NCI-H460 (cell line): ENCODE measurements at places on chromosomes 13 and 19. TPM values are rescaled to one million over a fixed set of nuclear protein-coding genes. Genes with fewer than 3 reads are reported as not detected.

DNA sequence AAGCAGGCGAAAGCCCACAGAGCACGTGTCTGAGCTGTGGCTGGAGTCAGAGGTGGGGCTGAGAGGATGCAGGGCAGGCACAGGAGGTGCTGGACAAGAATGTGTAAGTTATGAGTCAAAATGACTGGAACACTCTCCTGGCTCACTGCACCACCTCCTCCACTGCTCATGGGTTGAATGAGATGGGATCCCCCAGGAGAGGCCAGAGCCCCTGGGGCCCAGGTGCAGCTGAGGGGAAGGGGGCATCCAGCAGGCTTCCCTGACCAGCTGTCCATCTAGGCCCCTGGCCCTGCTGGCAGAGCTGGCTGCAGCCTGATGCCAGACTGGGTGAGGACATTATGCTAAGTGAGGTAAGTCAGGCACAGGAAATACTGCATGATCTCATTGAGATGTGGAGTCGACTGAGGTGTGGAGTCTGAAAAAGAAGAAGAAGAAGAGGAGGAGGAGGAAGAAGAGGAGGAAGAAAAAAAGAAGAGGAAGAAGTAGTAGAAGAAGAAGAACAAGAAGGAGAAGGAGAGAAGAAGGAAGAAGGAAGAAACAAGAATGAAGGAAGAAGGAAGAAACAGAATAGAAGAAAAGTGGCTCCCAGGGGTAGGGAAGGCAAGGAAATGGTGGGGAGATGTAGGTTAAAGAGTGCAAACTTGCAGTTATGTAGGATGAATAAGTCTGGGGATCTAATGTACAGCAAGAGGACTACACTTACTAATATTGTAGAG, 747.4 kb downstream of the UQCRFS1 start:
- no peak for DNase-seq

Gene ADAMTSL5
- total RNA-seq: 0.57 and 1.0 TPM in 2 replicates

DNA sequence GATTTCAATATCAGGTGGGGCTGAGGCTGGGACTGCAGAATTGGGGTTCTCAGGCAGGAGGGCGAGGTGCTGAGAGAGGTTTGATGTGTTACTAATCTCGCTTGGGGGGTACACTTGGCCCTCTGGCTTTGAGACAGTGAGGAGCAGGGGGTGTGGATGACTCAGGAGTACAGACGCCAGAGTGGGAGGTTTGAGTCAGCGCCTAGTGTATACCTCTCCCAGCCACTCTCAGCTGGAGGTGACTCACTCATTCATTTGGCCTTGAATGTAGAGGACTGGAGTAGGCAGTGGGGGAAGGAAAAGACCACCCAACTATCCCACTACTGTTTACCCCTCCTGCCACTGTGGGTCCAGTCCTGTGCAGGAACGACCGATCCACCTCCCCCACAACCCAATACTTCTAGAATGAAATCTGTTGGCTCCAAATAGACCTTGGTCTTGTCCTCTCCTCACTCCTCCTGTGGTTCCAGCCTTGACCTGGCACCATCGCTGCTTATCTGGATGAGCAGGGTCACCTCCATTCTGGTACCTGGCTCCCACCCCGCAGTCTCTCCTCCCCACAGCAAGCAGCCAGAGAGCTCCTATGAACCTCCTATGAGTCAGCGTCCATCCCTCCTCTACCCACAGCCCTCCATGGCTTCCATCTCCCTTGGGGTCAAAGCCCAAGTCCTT, 20.1 kb upstream of the ZNRF4 start:
- no peak for DNase-seq

GRCh38 chr13:46609726-46610125, 56.8 kb downstream of the LRCH1 start:
- DNase-seq: no peak

Gene ZNF177
- total RNA-seq: 3.7 and 5.7 TPM in 2 replicates

GRCh38 chr19:21463449-21464105, 41.8 kb upstream of the ZNF429 start:
- DNase-seq: no peak

- no peak for DNase-seq
Observed at GRCh38 chr13:59584761-59585670, 578.7 kb downstream of the DIAPH3 start.

DNA sequence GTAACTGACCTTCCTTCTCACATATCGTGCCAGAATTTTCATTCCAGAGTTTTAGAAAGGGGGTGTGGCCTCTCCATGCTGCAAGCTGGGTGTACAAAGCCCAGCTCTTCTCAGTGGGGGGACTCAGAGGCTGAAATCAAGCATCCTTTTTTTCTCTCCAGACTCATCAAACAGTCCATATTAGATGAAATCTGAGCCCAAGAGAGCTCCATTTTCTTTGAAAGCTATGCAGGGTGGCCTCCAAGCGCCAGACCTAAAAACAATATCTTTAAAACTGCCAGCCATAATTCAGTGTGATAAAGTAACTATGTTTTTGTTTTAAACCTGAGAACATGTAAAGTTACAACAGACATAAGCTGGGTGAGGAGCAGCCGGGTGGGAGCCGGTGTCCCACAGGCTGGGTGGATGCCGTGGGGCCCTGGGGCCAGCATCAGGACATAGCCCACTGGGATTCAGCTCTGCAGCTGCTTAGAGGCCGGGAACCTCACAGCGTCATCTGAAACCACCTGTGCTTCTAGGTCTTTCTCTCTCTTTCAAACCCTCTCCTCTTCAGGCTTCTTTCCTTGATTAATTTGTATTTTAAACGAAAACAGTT, 249.2 kb downstream of the ZNF536 start:
- no peak for DNase-seq

Gene ZNF606
- total RNA-seq: 2.9 TPM in 2 replicates

DNA sequence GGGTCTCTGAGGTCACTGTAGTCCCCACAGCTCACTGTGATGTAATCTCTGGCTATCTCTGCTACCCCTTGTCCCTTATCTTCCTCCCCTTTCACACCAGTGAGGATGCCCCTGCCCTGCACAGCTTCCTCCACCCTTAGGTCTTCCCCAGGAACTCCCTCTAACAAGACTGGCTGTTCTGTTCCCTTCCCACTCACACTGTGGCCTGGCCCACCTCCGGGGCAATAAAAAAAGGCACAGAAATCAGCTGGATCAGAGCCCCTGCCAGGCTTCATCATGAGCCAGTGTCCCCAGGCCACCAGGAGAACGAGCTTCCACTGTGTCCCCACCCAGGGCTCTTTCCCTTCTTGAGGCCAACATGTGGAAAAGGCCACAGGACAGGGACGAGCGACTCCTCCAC, 4.6 kb downstream of the CEACAM3 start:
- no peak for DNase-seq

Gene ACP5
- total RNA-seq: not detected in 2 replicates

DNA sequence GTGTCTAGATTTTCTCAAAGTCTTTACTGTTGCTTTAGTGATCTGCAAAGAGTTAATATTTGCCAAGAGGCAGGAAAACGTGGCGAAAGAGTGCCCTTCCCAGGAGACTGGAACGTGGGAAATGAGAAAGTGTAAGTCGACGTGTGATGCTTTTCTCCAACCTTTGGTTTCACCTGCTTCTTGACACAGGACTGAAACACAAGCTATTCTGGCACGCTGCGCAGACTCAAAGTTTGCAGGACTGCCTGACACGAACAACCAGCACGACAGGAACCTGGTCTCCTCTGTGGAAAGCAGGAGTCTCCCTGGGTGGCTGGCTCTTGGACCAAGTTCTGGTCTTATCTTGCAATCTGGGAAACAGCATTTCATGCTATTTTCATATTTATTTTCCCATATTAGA, 28.6 kb downstream of the RFXAP start:
- DNase-seq: no peak

GRCh38 chr13:28251466-28251865, 113.1 kb downstream of the PAN3 start:
- no peak for DNase-seq

DNA sequence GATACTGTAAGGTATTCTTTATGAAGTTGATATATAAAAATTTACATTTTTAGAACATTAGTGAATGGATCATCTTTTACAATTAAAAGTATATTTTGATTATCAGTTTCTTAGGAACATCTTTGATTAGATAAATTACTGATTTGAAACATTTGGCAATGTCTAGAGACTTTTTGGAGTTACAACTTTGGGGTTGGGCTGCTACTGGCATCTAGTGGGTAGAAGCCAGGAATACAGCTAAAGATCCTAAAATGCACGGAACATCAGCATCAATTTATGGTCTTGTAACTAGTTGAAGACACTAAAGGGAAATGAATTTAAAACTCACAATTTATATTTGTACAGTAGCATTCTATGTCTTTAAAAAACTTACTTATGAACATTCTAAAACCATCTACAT, 19.9 kb downstream of the POMP start:
- DNase-seq: no peak

- no peak for DNase-seq
Observed at GRCh38 chr13:97901716-97902115, 51.8 kb upstream of the IPO5 start.

GRCh38 chr13:35475960-35476943, at the start of gene MAB21L1:
Gene MAB21L1, minus strand, starts transcription at chr13:35476689. Its CDS starts 551 bp downstream, at chr13:35476138.
- no peak for DNase-seq

GRCh38 chr19:9205501-9206113, 13.8 kb downstream of the OR7D4 start:
- peak; percentile 20 for DNase-seq

DNA sequence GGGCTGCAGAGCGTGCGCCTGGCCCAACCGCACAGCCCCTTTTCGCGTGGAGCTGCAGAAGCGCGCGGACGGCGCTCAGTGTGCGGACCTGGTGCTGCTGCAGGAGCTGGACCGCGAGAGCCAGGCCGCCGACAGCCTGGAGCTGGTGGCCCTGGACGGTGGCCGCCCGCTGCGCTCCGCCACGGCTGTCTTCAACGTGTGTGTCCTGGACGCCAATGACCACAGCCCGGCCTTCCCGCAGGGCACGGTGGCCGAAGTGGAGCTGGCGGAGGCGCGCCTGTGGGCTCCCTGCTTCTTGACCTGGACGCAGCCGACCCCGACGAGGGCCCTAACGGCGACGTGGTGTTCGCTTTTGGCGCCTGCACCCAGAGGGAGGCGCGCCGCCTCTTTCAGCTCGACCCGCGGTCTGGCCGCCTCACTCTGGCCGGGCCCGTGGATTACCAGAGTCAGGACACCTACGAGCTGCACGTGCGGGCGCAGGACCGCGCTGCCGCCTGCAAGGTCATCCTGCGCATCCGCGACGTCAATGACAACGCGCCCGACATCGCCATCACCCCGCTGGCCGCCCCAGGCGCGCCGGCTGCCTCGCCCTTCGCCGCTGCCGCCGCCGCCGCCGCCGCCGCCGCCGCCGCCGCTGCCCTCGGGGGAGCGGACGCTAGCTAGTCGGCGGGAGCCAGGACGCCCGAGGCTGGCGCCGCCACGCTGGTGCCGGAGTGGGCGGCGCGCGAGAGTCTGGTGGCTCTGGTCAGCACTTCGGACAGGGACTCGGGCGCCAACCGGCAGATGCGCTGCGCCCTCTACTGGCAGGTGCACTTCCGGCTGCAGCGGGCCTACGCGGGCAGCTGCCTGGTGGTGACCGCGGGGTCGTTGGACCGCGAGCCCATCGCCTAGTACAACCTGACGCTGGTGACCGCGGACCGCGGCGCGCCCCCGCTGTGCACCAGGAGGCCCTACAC, 172.2 kb downstream of the OLFM4 start:
- DNase-seq: no peak

- no peak for DNase-seq
Observed at GRCh38 chr13:99760456-99760855, 211.1 kb downstream of the ZIC5 start.

- DNase-seq: peak; percentile 19
Observed at GRCh38 chr19:34241513-34242337, 12.6 kb upstream of the GARRE1 start.

GRCh38 chr13:78758549-78758948, 99.6 kb upstream of the OBI1 start:
- no peak for DNase-seq

Gene RETN
- not detected in 2 replicates for total RNA-seq

Gene ZIM2
- not detected in 2 replicates for total RNA-seq

GRCh38 chr19:46789371-46789770, 977 bp upstream of the SLC1A5 start:
- no peak for DNase-seq

DNA sequence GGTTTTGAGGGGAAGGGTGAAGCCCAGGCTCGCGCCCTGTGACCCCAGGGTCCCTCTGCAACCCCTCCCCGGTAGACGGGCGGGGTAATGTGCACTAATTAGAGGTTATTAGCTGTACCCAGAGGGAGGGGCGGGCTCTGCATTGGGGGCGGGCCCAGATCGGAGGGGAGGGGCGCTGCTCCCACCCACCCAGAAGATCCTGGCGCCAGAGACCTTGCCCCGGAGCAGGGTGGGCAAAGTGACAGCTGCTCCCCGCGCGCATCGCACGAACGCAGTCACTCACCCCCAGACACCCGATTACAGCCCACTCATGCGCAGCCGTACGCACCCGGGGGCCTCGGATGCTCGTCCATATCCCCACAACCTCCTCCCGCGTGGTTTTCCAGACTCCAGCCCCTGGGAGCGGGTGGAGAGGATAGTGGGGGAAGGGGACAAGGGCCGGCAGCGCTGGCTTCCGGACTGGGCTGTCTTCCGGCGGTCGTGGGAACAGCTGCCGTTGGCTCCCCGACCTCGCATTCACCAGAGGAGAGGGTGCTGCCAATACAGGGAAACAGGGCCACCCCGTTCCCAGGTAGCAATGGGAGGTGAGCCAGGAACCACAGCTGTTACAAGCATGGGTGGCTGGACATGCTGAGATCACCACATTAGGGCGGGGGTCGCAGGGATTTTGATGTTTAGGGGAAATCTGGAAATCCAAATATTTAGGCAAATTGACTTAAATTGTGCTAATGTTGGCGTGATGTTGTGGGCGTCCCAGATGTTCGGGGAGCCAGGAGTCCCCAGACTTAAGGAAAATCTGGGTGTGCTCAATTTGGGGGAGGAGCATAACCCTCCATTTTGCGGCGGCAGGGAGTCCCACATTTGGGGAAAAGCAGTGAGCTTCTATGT, 2.9 kb upstream of the HOOK2 start:
- DNase-seq: no peak

- DNase-seq: no peak
Observed at GRCh38 chr13:46178143-46178542, 3.8 kb downstream of the LCP1 start.

- DNase-seq: no peak
Observed at GRCh38 chr13:33642374-33643065, 175.4 kb upstream of the RFC3 start.

Gene FCGBP
- 0.02 and 0.06 TPM in 2 replicates for total RNA-seq

Gene OR10H1
- total RNA-seq: not detected in 2 replicates

Gene TNFSF9
- 35.4 and 40.4 TPM in 2 replicates for total RNA-seq

Gene EDNRB
- 0.52 and 0.67 TPM in 2 replicates for total RNA-seq

DNA sequence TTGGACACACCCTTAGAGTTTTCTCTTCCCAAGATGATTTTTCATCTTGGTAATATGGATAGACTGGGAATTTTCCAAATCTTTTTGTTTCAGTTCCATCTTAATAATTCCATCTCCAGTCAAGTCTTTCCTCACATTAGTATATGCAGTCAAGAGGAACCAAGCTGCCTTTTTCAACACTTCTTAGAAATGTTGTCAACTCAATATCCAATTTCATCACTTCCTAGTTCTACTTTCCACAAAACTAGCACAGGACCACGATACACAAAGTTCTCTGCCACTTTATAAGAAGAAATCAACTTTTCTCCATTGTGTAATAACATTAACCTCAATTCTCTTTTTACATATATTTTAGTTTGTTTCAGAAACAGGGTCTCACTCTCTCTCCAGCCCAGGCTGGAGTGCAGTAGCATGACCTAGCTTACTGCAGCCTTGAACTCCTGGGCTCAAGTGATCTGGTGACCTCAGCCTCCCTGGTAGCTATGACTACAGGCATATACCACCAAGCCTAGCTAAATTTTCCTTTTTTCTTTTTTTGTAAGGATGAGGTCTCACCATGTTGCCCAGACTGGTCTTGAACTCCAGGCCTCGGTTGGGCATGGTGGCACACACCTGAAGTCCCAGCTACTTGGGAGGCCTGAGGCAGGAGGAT, 15.5 kb downstream of the ZNF443 start:
- DNase-seq: no peak
